CD8-positive, alpha-beta memory T cell (primary cell): ENCODE measurements at places on chromosomes 13 and 19.

- H3K36me3 ChIP-seq: no peaks in the 10 kb centered on the region
- no peaks in the 10 kb centered on the region for H3K4me1 ChIP-seq
- no peak overlapping the region for H3K4me3 ChIP-seq
- no peak overlapping the region for H3K27ac ChIP-seq
- no peak for DNase-seq
These were observed 238.0 kb downstream of the POSTN start for GRCh38 chr13:37360556-37360955.

DNA sequence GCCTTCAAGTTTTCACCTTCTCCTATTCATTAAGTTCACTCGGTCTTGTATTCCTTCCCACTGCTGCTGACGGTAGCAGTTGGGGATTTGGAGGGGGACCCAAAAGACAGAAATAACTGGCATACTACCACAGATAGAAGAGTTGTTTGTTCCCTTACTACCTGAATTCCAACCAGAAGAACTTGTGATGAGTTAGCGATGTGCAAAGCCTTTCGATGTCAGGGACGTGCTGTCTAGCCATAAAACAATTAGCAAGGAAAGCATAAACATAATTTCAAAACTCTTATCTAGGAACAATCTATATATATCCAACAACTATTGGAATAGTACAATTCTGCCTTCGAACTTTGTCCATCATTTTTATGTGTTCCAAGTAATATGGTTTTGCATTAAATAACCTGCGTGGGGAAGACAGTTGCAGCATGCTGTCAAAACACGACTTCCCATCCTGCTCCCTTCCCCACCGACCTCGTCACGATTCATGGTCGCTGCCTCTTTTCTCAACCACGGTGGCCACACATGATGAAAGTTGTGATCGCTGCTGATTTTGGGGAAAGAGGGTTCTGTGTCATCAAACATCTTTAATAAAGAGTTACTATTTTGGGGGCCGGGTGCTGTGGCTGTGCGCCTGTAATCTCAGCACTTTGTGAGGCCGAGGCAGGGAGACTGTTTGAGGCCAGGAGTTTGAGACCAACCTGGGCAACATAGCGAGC lies 3.8 kb upstream of the SLC7A9 start:
- no peak overlapping the region for H3K27ac ChIP-seq
- no peak overlapping the region for H3K4me3 ChIP-seq
- H3K27me3 ChIP-seq: no peaks in the 10 kb centered on the region
- H3K36me3 ChIP-seq: no peaks in the 10 kb centered on the region

DNA sequence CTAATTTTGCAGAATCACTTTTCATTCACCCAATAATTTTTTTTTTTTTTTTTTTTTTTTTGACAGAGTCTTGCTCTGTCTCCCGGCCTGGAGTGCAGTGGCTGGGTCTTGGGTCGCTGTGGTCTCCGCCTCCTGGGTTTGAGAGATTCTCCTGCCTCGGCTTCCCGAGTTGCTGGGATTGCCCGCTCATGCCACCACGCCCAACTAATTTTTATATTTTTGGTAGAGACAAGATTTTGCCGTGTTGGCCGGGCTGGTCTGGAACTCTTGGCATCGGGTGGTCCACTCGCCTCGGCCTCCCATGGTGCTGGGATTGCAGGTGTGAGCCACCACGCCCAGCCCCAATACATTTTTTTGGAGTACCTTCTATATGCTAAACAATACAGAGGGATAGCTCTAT lies 1120.0 kb upstream of the ATXN8OS start:
- no peaks in the 10 kb centered on the region for H3K4me1 ChIP-seq
- H3K27me3 ChIP-seq: no peaks in the 10 kb centered on the region
- no peak overlapping the region for H3K4me3 ChIP-seq
- DNase-seq: no peak

- no peaks in the 10 kb centered on the region for H3K27me3 ChIP-seq
- no peak for DNase-seq
- peaks cover 27% of the 10 kb centered on the region for H3K4me1 ChIP-seq
- peak overlapping the region; percentile 87 for H3K27ac ChIP-seq
- H3K36me3 ChIP-seq: peaks cover 28% of the 10 kb centered on the region
These were observed 739 bp downstream of the EIF3G start for GRCh38 chr19:10118960-10119359.

DNA sequence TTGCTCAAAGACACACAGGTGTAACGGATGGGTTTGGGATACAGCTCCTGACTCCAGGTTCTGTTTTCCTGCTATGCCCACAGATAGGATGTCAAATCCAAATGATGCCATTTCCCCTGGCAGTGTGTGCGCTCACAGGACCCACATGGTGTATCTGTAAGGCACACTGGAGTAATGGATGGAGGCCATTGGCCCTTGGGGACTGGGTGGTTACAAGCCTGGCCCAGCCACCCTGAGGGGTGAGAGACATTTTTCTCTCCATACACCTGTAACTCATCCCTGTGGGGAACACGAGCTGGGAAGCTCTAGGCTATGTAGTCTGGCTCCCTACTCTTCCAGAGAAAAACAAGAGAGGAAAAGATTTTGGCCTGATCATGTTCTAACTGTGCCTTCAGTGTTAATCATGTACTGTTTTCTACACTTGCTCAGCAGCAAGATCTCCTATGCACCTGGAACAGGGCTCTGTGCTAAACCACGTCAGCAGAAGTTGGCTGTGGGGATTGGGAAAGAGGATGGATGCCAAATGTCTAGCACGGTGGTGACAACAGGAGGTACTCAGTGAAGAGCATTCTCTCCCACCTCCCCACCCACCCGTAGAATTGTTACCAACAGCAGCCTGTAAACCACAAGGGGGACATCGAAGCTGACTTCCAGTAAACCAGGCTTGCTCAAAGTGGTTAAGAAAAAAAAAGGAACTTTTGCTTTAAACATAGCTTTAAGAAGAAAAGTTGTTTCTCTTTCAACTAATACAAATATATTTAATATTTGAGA lies 237.0 kb downstream of the LACC1 start:
- peaks cover 13% of the 10 kb centered on the region for H3K4me1 ChIP-seq
- no peaks in the 10 kb centered on the region for H3K27me3 ChIP-seq
- DNase-seq: no peak
- no peak overlapping the region for H3K4me3 ChIP-seq
- no peak overlapping the region for H3K27ac ChIP-seq

- no peaks in the 10 kb centered on the region for H3K4me1 ChIP-seq
- no peaks in the 10 kb centered on the region for H3K36me3 ChIP-seq
- no peaks in the 10 kb centered on the region for H3K27me3 ChIP-seq
- no peak for DNase-seq
These were observed 365.6 kb upstream of the SLC10A2 start for GRCh38 chr13:103431856-103432255.

- H3K36me3 ChIP-seq: peaks cover 28% of the 10 kb centered on the region
- H3K27me3 ChIP-seq: no peaks in the 10 kb centered on the region
- peak overlapping the region; percentile 80 for H3K27ac ChIP-seq
- DNase-seq: no peak
These were observed 18.3 kb downstream of the CCDC97 start for GRCh38 chr19:41328157-41328841.

- H3K27me3 ChIP-seq: no peaks in the 10 kb centered on the region
- no peak overlapping the region for H3K27ac ChIP-seq
These were observed 87.8 kb downstream of the MAB21L1 start for GRCh38 chr13:35388441-35389355.

DNA sequence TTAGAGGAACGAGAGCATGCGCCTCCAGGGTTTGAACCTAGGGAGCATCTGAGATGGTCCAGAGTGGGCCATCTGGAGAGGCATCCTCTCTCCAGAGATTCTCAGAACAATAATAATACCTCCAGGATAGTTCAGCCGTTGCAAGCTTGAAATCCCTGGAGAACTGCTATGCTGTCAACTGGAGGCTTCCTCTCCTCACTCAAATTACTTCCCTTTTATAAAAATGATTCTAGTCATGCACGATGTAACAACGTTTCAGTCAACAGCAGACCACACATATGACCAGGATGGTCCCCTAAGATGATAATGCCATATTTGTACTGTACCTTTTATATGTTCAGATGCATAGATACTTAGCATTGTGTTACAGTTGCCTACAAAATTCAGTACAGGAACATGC lies 108.7 kb downstream of the SHISA2 start:
- no peak overlapping the region for H3K27ac ChIP-seq
- DNase-seq: no peak

DNA sequence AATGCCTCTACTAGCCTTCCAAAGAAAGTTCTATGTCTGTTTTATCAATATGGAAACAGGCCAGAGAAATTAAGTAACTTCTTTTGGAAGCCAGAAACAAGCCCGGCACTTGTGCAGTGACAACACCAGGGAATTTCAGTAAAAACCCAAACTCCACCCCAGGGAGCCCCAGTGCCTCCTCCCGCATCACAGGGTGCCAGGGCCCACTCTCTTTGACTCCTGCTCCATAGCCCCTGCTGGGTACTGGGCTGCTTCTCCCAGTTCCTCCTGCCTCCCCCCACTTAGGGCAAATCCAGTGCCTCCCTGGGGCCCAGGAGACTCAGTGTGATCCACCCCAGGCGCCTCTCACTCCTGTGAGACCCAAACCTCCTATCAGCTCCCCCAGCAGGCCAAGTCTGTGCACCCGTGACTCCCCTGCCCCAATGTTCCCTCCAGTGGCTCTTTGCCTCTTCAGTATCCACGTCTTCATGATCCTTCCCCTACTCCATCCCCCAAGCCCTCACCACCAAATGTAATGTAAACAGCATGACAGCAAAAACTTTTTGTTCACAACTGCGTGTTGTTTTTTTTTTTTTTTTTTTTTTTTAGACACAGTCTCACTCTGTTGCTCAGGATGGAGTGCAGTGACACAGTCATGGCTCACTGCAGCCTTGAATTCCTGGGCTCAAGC lies 2.3 kb upstream of the FFAR3 start:
- peaks cover 6% of the 10 kb centered on the region for H3K4me1 ChIP-seq

DNA sequence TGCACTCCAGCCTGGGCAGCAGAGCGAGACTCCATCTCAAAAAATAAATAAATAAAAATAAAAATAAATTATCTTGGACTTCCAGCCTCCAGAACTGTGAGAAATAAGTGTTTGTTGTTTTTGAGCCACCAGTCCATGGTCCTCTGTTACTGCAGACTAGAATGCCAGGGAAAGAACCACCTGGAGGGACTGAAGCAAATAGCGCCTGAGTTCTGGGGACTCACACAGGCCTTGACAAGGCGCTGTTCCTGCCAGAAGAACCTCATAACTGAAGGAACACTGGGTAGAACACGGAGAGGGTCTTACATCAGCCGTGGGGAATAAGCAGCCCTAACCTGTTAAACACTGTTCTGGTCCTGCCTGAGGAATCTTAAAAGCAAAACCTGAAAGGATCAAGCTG lies 8.4 kb upstream of the LENG8 start:
- no peaks in the 10 kb centered on the region for H3K27me3 ChIP-seq
- no peaks in the 10 kb centered on the region for H3K4me1 ChIP-seq

DNA sequence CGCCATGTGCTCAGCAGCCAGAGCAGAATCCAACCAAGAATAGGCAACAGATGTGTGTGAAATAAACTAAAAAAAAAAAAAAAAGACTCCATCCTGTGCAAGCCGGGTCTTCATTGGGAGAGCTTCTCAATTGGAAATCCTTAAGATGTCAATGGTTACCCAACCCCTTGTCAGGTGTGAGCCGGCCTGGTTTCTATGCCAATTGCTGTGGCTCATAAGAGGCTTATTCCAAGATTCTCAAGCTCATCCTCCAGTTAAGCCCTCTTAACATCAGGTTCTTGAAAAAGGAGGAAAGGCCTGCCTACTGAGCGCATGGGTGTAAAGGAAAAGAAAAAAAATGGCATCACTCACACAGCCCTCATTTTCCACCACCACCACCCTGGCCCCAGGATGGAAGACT lies 1084.6 kb downstream of the UQCRFS1 start:
- H3K27ac ChIP-seq: no peak overlapping the region
- DNase-seq: no peak
- H3K27me3 ChIP-seq: no peaks in the 10 kb centered on the region
- H3K36me3 ChIP-seq: no peaks in the 10 kb centered on the region
